Lower lobe of right lung (tissue), 2 donors: ENCODE measurements at places on chromosomes 7 and 10. TPM values are rescaled to one million over a fixed set of nuclear protein-coding genes. Genes with fewer than 3 reads are reported as not detected.

The GATA3 gene
- total RNA-seq = 4.6 TPM

The PALD1 gene
- 16.0 TPM for total RNA-seq

The RAB19 gene
- total RNA-seq = 1.7 TPM

The TAF3 gene
- total RNA-seq = 10.8 TPM

The LRIT1 gene
- total RNA-seq = not detected

The SMC3 gene
- 33.2 TPM for total RNA-seq

The DRGX gene
- not detected for total RNA-seq

The GJD4 gene
- not detected for total RNA-seq

The PODXL gene
- 116 TPM for total RNA-seq

The HOXA3 gene
- 4.6 TPM for total RNA-seq

The CPVL gene
- total RNA-seq = 49.4 TPM

GRCh38 chr10:88038268-88038667 lies 174.8 kb downstream of the PTEN start:
- H3K36me3 ChIP-seq = no peaks in the 10 kb centered on the region
- peaks cover 22% of the 10 kb centered on the region for H3K4me1 ChIP-seq
- H3K27me3 ChIP-seq = no peaks in the 10 kb centered on the region
- H3K4me3 ChIP-seq = no peak overlapping the region
- no peak overlapping the region for H3K27ac ChIP-seq

GRCh38 chr10:48549236-48549635 lies 55.6 kb downstream of the ARHGAP22 start:
- DNase-seq = no peak
- H3K27ac ChIP-seq = no peak overlapping the region
- no peaks in the 10 kb centered on the region for H3K4me1 ChIP-seq
- H3K4me3 ChIP-seq = no peak overlapping the region
- H3K36me3 ChIP-seq = no peaks in the 10 kb centered on the region

DNA sequence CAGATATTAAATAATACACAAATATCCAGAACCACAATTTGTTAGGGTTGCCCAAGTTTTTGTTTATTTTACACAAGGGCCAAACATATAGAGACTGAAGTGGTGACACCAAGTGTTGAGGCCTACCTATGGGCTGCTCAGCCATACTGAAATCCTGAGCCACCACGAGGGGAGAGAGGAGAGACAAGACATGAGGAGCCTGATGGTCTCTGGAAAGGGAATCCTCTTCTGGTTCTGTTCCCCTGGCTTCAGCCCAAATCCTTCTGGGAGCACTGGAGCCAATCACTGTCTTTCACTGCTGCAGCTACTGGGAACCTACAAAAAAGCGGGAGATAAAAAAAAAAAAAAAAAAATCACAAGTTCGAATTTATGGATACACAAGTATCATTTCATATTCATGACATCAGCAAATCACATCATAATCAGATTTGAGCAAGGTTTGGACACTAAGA lies 1.9 kb downstream of the SKIDA1 start:
- no peaks in the 10 kb centered on the region for H3K36me3 ChIP-seq
- no peak overlapping the region for H3K27ac ChIP-seq
- H3K27me3 ChIP-seq = peaks cover 18% of the 10 kb centered on the region
- H3K4me3 ChIP-seq = no peak overlapping the region
- no peak for DNase-seq

- H3K4me1 ChIP-seq = peaks cover 13% of the 10 kb centered on the region
- H3K36me3 ChIP-seq = no peaks in the 10 kb centered on the region
- H3K27me3 ChIP-seq = no peaks in the 10 kb centered on the region
Measured at GRCh38 chr10:103921750-103922195, 3.8 kb upstream of the STN1 start.

GRCh38 chr10:110365356-110366143 lies 60.8 kb upstream of the SMNDC1 start:
- no peak for DNase-seq
- no peaks in the 10 kb centered on the region for H3K36me3 ChIP-seq
- H3K27me3 ChIP-seq = no peaks in the 10 kb centered on the region
- H3K4me3 ChIP-seq = no peak overlapping the region
- no peaks in the 10 kb centered on the region for H3K4me1 ChIP-seq
- no peak overlapping the region for H3K27ac ChIP-seq

- no peaks in the 10 kb centered on the region for H3K36me3 ChIP-seq
- H3K27me3 ChIP-seq = no peaks in the 10 kb centered on the region
- no peak overlapping the region for H3K27ac ChIP-seq
- H3K4me3 ChIP-seq = no peak overlapping the region
- no peaks in the 10 kb centered on the region for H3K4me1 ChIP-seq
Measured at GRCh38 chr10:51607463-51607835, 91.9 kb downstream of the CSTF2T start.

DNA sequence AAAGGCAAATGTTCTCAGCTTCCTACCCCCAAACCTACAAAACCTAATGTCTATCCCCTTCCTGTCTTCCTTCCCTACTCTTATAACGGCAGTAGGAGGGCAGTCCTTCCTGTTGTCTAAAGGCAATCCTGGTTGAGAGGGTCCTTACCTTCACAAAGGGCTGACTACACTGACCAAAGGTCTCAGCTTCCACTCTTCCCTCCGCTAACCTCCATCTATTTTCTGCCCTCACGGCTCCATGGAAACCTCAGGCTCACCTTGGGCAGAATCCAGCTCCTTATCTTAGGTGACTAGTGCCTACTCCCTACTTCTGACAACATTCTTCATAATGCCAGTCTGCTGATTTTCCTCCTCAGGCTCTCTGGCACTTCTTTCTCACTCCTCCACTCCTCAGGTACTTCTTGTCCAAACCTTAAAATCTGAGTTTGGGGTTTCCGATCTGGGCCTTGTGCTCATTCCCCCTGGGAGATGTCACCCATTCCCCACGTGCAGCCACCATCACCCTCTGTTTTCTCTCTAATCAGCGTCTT lies 542 bp downstream of the FBXL13 start:
- peaks cover 20% of the 10 kb centered on the region for H3K4me1 ChIP-seq
- DNase-seq = no peak
- H3K27me3 ChIP-seq = no peaks in the 10 kb centered on the region
- H3K36me3 ChIP-seq = no peaks in the 10 kb centered on the region
- H3K27ac ChIP-seq = peak overlapping the region; percentile 92
- peak overlapping the region; percentile 82 for H3K4me3 ChIP-seq

- DNase-seq = peak; percentile 38
- no peaks in the 10 kb centered on the region for H3K36me3 ChIP-seq
- H3K27me3 ChIP-seq = no peaks in the 10 kb centered on the region
- peaks cover 19% of the 10 kb centered on the region for H3K4me1 ChIP-seq
- no peak overlapping the region for H3K4me3 ChIP-seq
- H3K27ac ChIP-seq = no peak overlapping the region
Measured at GRCh38 chr7:151805191-151805590, 71.7 kb downstream of the PRKAG2 start.

DNA sequence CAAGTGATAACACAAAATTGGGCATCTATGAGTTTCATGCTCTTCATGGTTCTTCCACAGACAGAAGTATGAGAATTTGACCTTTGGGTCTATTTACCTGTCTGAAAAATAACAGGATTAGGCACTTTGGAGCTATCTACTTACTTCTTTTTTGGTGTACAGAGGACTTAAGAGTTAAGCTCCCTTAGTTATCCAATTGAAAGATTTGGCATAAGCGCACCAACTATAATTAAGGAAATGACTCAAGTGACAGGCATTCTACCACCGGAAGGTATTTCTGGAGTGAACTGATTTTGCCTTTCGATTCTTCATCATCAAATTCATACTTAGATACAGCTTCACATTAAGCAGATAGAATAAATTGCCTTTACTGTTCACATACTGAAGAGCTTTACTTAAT lies 43.9 kb downstream of the IFIT5 start:
- no peak overlapping the region for H3K27ac ChIP-seq
- DNase-seq = no peak
- no peaks in the 10 kb centered on the region for H3K36me3 ChIP-seq
- H3K4me3 ChIP-seq = no peak overlapping the region
- peaks cover 25% of the 10 kb centered on the region for H3K4me1 ChIP-seq

- H3K27me3 ChIP-seq = no peaks in the 10 kb centered on the region
- H3K4me1 ChIP-seq = peaks cover 6% of the 10 kb centered on the region
- no peak overlapping the region for H3K4me3 ChIP-seq
- no peak overlapping the region for H3K27ac ChIP-seq
- H3K36me3 ChIP-seq = no peaks in the 10 kb centered on the region
- no peak for DNase-seq
Measured at GRCh38 chr7:31408140-31408729, 67.7 kb upstream of the NEUROD6 start.

DNA sequence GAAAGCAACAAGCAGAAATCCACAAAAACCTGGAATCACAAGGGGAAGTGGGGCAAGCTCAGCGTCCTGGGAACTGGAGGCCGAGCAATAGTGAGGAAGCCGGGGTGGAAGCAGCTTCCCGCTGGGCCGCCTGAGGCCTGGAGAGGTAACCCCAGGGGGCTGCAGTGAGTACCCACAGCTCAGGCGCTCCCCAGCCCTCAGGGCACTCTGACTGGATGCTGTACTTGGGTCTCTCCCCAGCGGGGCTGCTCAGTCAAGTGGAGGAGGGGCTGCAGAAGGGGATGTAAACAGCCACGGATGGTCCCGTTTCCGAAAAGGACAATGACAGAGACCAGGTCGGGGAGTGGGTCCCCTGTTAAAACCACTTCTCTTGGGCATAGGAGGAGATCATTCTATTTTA lies 50.3 kb downstream of the SLIT1 start:
- DNase-seq = no peak
- H3K36me3 ChIP-seq = no peaks in the 10 kb centered on the region
- no peak overlapping the region for H3K27ac ChIP-seq
- peaks cover 7% of the 10 kb centered on the region for H3K27me3 ChIP-seq

DNA sequence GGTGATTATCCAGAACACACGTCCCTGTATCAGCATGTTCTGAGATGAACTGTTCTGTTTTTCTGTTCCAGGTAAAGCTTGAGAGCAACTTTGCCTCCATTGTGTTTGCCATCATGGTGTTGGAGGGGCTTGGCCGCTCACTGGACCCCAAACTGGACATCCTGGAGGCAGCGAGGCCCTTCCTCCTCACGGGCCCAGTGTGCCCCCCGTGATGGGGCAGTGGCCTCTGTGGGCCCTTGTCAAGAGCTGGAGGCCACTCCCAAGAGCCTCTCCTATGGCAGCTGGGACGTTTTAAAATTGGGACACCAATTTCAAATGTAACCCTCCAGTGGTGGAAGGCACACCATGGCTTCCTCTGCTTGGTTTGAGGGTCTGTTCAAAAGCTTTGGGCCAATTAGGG lies 1.9 kb upstream of the NDUFB2 start:
- peaks cover 23% of the 10 kb centered on the region for H3K36me3 ChIP-seq
- DNase-seq = no peak
- H3K4me1 ChIP-seq = peaks cover 19% of the 10 kb centered on the region
- H3K27ac ChIP-seq = no peak overlapping the region
- no peaks in the 10 kb centered on the region for H3K27me3 ChIP-seq
- H3K4me3 ChIP-seq = no peak overlapping the region

DNA sequence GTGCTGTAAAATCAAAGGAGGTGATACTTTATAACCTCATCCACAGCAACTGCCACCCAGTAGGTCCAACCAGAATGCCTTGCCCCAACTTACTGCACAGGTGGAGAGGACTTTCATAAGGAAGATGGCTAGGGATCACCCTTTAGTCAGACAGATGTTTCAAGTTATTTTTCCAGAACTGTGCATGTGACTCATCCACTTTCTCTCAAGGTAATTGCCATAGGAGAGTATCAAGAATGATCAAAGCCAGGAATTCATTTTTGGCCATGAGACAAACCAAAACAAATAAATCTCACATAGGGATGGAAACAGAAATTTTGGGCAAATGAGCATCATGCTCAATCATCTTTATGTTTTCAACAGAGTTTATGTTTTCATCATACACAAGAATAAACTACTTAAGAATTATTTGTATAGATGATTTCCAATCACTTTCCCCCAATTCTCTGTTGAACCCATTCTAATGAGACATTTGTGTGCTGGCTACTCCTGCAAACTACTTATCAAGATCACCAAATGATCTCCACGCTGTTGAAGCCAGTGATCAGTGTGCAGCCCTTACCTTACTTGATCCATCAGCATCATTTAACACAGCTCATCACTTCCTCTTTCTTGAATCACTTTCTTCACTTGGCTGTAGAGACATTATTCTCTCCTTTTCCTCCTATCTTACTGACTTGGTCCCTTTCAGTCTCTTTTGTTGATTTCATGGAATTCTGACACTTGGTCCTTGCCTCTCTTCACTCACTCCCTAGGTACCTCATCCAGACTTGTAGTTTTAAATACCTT lies 74.0 kb downstream of the SLC16A9 start:
- DNase-seq = no peak
- no peaks in the 10 kb centered on the region for H3K4me1 ChIP-seq
- H3K4me3 ChIP-seq = no peak overlapping the region
- peaks cover 6% of the 10 kb centered on the region for H3K27me3 ChIP-seq

GRCh38 chr7:88217675-88218428 lies 2.0 kb downstream of the SRI start:
- DNase-seq = no peak
- peaks cover 46% of the 10 kb centered on the region for H3K36me3 ChIP-seq
- no peaks in the 10 kb centered on the region for H3K27me3 ChIP-seq
- peaks cover 22% of the 10 kb centered on the region for H3K4me1 ChIP-seq
- peak overlapping the region; percentile 91 for H3K4me3 ChIP-seq

GRCh38 chr10:184911-185310 lies 49.7 kb downstream of the ZMYND11 start:
- peaks cover 17% of the 10 kb centered on the region for H3K36me3 ChIP-seq
- no peak for DNase-seq
- H3K27me3 ChIP-seq = no peaks in the 10 kb centered on the region

DNA sequence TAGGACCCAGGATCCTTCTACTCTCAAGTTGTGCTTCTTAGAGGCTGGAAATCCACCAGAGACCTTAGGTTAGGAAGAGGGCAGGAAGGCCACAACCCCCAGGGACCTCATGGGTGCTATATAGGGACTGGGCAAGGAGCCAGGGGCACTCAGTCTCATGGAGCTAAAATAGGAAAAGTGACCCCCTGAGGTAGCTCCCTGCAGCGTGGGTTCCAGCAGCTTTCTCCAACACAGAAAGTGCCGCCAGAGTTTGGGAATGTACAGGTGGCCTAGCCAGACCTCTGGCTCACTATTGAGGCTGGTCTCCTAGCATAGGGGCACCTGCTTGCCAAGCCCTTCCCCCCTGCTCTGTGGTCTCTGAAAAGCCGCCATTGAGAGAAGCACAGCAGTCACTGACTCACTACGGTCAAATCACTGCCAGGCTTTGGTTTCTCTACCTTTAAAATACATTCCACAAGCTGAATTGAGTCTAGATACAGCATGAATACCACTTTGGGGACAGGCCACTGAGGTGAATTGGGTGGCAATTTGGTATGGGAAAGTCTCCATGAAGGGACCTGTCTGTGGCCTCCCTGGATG lies 333.2 kb upstream of the PODXL start:
- no peak overlapping the region for H3K4me3 ChIP-seq
- no peaks in the 10 kb centered on the region for H3K4me1 ChIP-seq
- no peaks in the 10 kb centered on the region for H3K36me3 ChIP-seq

DNA sequence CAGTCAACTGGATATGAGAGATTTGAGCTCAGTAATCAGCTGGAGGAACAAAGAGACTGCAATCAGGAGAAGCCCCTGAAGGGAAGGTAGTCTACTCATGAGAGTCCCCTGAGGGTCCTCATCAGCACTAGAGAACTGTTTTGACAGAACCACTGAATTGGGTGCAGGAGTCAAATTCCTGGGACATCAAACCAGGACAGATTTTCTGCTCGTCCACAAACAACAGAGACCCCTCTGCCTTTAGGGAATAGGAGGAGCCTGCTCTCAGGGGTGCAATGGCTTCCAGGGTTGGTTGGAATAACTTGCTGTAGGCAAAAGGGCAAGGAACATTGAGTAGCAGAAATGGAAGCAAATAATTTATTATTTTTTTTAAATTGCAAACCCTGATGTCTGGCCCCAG lies 21.9 kb upstream of the NEUROD6 start:
- H3K4me1 ChIP-seq = no peaks in the 10 kb centered on the region
- no peak overlapping the region for H3K27ac ChIP-seq
- H3K4me3 ChIP-seq = no peak overlapping the region
- DNase-seq = no peak
- no peaks in the 10 kb centered on the region for H3K27me3 ChIP-seq
